CD8-positive, alpha-beta T cell (primary cell): ENCODE measurements at places on chromosomes 12 and 14.

- DNase-seq: no peak
These were observed 3.4 kb upstream of the GPR162 start for GRCh38 chr12:6818222-6818621.

DNA sequence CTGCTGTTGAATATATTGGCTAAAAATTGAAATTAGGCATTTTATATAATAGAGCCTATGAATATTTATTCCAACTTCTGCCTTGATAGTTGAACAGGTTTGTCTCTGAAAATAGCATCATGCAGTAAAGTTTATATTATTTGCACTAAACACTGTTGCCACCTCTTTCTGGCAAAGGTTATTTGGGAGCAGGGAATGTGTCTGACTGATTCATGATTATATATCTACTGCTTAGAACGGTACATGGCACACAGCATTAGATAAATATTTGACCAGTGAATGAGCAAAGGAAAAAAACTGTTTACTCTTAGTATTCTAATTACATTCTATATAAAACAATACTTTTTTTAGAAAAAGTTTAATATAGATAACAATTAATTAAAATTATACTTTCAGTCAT, 123.1 kb upstream of the MGAT4C start:
- DNase-seq: no peak

DNA sequence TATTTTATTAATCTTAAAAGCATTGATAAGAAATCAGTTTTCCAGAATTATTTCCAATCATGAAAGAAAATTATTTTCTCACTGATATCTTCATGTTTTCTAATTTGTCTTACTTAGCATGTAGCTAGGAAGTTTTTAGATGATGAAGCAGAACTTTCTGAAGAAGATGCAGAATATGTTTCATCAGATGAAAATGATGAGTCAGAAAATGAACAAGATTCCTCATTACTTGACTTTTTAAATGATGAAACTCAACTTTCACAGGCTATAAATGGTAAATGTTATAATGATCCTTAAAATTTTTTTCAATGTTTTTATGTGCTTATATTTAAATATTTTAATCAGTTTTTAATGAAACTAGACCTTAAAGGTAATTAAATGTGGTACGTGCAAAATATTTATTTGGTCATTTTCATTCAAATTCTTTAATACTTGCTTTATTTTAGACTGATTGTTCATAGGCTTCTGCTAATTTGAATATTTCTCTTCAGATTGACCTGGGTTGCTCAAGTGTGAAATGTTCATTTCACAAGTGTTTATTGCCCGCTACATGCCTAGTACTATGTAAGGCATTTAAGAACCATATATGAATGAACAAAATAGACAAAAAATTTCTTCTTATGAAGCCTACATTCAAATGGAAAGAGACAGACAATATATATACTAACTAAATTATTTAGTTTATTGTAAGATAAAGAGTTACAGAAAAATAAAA, 49.5 kb downstream of the FANCM start:
- DNase-seq: no peak

- DNase-seq: no peak
These were observed 45.8 kb downstream of the ELK3 start for GRCh38 chr12:96239711-96240635.

DNA sequence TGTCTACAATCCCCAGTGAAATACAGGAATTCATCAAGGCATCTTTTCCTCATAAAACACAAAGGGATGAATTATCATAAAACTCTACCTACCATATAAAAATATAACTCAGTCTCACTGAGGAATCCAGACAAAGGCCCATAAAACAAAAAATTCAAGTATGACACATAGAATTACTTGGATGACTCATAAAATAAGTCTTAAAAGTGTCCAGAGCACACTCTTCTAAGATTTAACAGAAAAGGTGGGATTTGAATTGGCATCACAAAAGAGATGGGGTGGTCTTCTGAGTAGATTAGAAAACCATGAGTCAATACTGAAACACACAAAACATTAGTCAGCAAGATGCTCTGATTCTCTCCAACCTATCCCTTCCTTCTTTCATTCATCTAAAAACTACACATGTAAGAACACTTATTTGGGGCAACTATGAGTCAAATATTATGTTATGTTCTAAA, 202.7 kb upstream of the GARIN6 start:
- DNase-seq: no peak

- no peak for DNase-seq
These were observed 41.1 kb downstream of the SYNE2 start for GRCh38 chr14:63893701-63894458.

DNA sequence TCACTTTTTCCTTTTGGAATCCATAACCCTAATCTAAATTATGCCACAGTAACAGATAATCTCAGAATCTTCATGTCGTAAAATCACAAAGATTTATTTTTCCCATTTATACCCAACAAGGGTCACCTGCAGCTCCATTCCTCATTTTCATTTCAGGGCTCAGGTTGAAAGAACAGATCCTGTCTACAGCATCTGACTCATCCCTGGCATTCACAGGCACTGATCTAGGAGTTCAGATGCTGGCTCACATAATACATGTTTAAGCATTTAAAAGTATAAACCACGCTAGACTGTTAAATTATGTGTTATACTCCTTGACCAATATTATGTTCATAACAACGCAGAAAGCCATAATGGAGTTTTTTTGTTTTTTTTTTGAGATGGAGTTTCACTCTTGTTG, 58.3 kb downstream of the STON2 start:
- no peak for DNase-seq

GRCh38 chr14:65772921-65773574, 360.5 kb downstream of the FUT8 start:
- DNase-seq: no peak

GRCh38 chr12:46472893-46473633, 100.5 kb upstream of the SLC38A2 start:
- no peak for DNase-seq

GRCh38 chr14:72634691-72635616, 258.9 kb downstream of the DPF3 start:
- DNase-seq: no peak

- DNase-seq: no peak
These were observed 10.2 kb downstream of the PPP1R13B start for GRCh38 chr14:103836976-103837725.

DNA sequence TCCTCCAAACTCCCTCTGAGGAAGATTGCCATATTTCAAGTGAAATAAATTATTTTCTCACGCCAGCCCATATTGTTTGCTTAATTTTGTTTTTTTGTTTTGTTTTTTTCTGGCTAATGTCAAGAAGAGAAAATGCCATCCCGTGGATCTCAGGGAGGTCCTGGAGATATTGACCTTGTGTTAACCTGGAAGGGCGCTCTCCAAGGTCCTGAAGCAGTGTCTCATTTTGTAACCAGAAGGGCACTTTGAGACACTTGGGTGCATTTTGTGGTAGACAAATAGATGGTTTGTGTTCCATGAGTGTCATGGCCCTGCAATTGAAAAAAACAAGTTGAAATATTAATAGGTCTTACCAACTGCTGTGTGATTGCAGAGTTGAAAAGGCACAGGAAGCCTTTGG, 268.9 kb downstream of the SUDS3 start:
- no peak for DNase-seq

- no peak for DNase-seq
These were observed 65.5 kb downstream of the PTPRR start for GRCh38 chr12:70854881-70855568.

DNA sequence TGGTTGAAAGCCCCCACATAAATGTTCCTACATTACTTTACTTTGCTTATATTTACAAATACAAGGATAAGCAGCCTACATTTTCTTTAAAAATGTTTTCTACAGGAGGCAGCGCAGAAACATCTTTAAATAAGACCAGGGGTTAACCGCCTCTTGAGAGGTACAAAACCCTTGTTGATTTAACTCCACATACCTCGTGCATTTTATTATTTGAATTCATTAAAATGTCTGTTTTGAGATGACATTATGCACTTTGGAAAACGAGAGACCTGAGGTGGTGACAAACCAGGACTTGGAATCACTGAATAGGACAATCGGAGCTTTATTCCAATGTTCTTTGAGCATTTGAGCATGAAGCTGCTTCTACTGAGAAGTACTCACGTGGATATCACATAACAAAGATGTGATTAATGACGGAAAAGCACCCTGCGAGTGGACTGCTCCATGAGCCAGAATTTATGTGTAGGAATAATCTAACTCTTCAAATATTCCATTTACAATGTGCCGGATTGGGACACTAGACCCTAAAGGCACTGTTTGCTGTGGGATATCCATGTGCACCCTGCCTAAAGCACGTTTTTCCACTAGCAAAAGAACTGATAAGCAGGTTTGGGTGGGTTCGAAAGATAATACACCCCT, 746 bp upstream of the DUSP16 start:
- no peak for DNase-seq

GRCh38 chr14:81551471-81551870, 17.8 kb upstream of the SEL1L start:
- DNase-seq: no peak

- DNase-seq: no peak
These were observed 240.0 kb downstream of the MDGA2 start for GRCh38 chr14:47435331-47435965.

DNA sequence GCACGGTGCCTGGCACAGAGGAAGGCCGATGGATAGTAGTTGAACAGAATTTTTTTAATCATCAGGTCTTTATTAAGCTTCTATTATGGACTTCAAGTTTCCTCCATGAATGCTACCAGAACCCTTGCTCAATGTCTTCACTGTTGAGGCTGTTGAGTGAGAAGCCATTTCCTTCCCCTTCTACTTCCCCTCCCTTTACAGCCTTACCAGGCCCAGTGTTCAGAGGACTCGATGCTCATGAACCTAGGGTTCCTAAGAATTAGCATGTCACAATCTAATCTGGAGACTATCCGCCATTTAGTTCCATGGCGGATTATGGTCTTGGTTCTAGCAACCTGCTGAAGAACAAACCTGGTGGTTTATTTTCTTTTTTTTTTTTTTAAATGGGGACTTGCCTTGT, 17.7 kb downstream of the ETV6 start:
- DNase-seq: no peak

GRCh38 chr12:93360688-93361087, 17.0 kb upstream of the NUDT4 start:
- no peak for DNase-seq
